ENCODE measurements at places on chromosomes 5 and 9.

DNA sequence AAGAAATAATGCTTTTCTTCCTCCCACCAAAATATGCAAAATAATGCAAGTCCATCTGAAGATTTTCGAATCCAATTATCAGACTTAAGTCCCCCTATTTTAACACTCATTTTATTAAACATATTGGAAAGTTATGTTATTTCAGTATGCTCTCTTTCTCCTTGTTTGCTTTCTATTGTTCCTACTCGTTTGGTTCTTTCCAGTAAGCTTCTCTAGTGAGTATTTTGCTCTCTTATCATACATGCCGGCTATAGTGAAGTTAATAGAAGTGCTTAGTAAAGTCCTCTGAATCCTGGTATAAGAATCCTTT is 517 bp downstream of the ALDH1A1 start:
- DNase-seq = no peak

GRCh38 chr5:83101514-83101913 is 24.2 kb downstream of the XRCC4 start:
- DNase-seq = no peak

DNA sequence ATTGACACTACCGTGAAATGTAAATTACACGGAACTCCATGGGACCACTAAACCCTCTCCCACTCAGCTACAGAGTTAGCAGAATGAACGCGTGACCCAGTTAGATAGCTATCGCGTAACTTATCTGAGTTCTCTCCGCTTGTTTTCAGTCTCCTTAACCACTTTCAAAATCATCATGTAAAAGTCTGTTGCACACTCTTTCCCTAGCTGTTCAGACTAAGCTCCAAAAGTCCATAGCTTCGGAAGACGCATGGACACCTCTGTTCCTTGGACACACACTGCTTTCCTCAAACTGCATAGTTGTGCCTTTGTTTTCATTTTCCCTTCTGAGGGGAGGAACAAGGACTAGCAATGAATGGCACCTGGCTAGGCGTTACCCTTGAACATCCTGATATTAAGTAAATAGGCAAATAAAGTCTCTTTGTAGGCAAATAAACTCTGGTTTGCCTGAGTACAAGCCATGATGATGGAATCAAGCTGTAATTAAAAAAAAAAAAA is 83.3 kb downstream of the DAPK1 start:
- DNase-seq = no peak

DNA sequence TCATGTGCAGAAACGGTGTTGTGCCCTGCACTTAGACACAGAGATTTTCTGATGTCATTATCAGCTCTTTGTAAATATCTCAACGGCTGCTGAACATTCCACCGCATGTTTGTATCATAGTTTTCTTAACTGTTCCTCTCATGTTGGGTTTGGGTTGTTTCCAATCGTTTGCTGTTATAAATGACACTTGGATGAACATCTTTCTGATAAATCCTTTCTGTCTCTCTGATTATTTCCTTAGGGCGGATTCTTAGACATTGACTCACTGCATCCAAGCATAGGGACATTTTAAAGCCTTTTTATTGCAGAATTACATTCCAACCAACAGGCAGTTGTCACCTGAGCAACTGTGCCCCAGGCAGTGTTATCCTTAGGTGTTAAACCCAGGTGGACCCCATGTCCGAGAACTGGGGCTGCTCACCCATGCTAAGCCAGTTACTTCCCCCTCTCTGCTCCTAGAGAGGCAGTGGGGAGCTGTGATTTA is 28.5 kb downstream of the COL5A1 start:
- DNase-seq = no peak

DNA sequence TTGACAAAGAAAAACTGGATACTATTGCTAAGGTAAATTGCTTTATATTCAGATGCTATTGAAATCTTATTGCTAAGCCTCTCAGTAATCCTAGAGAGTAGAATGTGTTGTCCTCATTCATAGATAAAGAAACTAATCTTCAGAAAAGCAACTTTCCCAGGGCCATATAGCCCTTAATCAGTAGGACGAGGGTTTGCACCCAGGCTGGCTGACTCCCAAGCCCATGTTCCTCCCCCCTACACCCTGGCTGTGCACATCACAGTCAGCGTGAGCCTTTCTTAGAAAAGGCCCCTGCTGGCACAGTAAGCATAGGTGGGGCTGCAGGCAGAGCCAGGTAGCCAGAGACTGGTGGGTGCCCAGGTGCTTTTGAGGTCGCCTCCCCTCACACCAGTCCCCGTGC is 15.8 kb upstream of the GLIPR2 start:
- no peak for DNase-seq

GRCh38 chr5:150596313-150596712 is 44.1 kb upstream of the SYNPO start:
- no peak for DNase-seq

DNA sequence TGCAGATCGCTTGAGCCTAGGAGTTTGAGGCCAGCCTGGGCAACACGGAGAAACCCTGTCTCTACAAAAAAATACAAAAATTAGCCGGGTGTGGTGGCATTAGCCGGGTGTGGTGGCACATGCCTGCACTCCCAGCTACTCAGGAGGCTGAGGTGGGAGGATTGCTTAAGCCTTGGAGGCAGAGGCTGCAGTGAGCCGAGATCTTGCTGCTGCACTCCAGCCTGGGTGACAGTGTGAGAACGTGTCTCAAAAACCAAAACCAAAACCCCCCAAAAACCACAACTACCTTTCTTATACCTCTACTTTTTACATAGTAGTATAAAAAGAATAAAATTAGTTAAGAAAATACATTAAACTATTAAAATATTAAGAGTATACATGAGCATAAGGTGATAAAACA is 121.2 kb downstream of the RAPGEF6 start:
- DNase-seq = no peak

DNA sequence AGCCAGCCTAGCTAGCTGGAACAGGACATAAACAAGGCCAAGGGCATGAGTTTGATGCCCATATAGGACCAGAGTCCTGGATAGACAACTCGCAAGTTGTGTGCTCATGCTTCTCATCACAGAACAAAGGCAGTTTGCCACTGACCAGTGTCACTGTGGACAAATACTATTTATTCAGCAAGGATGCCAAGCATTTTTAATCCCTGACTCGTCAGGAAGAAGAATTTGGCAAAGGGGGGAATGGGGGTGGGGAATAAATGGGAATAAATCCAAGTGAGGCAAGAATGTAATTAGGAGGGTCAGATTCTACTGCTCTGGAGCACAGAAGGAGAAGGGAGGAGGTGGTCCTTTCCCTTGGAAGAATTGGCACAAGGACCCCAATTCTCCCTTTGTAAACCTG is 46.8 kb upstream of the ANKRD55 start:
- DNase-seq = no peak

GRCh38 chr9:35649431-35650340 is 1.0 kb downstream of the SIT1 start:
- DNase-seq = no peak

- DNase-seq = no peak
Observed at GRCh38 chr5:14270209-14270702, 127.1 kb downstream of the TRIO start.

- no peak for DNase-seq
Observed at GRCh38 chr5:133714161-133714915, 102.0 kb upstream of the FSTL4 start.

DNA sequence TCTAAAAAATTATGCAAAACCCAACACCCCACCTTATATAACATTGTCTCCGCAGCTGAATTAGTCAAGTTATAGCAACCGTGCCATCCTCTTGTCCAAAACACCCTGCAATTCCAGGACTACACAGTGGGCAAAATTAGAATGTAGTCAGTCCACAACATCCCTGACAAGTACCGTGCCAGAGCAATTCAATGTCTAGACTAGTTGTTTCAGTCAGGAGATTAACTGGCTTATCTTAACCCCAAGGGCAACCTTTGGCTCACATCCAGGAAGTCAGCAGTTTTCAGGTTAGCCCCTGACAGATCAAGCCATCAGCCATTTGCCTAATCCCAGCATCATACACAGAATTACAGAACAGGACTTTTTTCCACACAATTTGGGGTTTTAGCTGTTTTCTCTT is 240.8 kb upstream of the TMEM161B start:
- DNase-seq = no peak

DNA sequence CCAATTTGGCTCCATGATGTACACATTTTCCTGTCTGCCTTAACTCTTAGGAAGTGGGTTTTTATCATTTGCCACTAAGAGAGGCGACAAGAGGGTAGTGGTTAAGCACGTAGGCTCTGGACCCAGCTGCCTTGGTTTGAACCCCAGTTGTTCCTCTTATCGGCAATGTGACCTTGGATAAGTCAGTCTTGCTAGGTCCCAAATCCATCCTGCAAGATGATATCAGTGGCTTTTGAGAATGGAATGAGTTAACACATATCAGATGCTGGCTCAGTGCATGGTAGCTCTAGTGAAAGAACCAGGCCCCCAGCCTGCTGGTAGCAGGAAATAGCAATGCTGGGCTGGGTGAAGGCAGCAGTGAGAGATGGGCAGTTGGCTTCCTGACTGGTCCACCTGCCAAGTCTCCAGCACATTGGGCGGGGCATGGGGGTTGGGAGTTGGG is 72.5 kb downstream of the STK10 start:
- no peak for DNase-seq

GRCh38 chr9:4106760-4107143 is 193.1 kb downstream of the GLIS3 start:
- DNase-seq = no peak

- no peak for DNase-seq
Observed at GRCh38 chr9:126222363-126222834, 104.2 kb upstream of the MVB12B start.

DNA sequence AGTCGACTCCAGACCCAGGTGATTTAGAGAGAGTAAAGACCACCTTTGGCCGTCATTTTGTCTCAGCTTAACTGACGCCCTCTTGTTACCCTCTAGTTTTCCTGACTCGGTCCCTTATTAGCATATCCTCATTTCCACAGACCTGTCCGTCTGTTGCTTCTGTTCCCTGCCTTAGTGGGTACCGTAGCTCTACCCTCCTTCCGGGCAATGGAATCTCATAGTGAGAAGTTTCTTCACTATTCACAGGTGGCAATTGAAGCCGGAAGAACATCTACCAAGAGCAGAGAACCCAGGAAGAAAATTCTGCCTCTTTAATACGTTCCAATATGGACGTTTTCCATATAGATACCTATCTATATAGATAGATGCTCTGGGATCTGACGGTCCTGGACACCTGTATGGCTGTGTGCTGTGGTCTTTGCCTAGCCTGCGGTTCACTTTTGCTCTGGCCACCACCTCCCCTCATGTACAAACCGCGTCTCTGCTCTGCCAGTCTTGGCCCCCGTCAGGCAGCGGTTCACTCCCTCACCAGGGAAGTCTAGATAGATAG is 652 bp upstream of the TMEM161B start:
- peak; percentile 48 for DNase-seq

GRCh38 chr9:132381966-132382541 is 24.6 kb downstream of the TTF1 start:
- DNase-seq = no peak

- DNase-seq = no peak
Observed at GRCh38 chr5:3564827-3565518, 30.7 kb upstream of the IRX1 start.

- no peak for DNase-seq
Observed at GRCh38 chr5:134825212-134825611, 20.6 kb upstream of the C5orf24 start.

DNA sequence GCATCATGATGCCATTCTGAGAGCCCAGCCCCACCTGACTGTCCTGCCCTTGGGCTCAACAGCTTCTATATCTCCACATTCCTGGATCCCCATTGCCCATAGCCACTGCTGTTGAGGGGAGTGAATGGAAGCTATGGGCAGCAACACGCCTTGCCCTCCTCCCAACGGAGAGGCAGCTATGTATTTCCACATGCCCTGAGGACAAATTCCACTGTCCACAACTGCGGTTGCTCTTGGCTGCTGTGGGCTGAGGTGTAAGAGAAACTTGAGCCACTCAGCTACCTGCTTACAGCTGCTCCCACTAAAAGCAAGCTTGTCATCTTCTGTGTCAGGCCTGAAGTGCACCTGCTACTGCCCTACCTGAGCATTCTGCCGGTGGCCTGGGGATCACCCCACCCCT is 222.9 kb downstream of the PSAT1 start:
- DNase-seq = no peak

GRCh38 chr9:133474215-133474614 is 4.7 kb downstream of the SLC2A6 start:
- DNase-seq = no peak

DNA sequence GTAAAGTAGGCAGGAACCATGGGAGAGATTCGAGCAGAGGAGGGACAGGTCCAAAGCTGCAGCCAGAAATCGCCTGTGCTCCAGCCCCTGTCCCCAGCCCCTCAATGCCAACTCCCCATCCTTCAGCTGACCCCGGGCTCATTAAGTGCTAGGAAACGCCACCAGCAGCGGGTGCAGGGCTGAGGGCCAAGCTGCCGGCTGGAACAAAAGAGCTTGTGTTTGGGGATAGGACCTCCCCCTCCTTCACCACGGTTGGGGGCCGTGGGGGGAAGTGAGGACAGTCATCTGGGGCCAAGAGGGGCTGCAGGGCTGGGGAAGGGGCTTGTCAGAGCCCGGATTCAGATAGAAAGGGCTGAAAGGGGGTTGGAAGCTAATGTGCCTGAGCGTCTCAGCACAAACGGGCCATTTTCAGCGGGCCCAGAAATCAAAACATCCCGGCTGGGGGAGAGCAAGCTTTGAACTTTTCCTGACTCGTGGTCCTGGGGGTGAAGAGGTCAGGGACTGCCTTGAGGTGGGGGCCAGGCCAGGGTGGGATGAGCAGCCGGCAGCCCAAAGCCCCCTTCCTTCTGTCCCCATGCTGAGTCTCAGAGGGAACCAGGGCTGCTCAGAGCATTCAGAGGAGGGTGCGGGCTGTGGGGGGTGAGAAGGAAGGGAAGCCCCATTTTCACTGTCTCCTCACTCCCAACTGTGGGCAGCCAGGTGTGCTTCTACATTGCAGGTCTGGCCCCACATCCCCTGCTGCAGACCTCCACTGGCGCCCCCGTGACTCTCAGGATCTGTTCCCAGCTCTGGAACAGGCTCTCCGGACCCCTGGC is 69.4 kb upstream of the DAB2IP start:
- DNase-seq = no peak

GRCh38 chr5:115267617-115268016 is 4.9 kb upstream of the PGGT1B start:
- no peak for DNase-seq

DNA sequence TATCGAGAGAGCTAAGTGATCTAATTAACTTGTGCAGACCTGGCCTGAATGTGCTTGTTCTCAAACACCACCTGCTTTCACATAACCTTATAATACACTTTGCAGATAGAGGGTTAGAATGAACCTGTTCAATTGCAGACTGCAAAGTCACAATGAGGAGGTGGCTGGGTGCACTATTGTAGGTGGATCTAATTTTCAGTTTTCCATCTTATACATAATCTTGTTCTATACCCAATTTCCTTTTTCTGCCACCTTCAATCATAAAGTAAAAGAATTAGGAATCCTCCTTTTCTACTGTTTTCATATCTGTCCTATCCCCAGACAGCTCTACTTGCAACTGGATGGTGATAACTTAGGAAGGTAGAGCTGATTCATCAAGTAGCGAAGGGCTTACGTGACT is 68.8 kb upstream of the APC start:
- no peak for DNase-seq

GRCh38 chr9:96636368-96636767 is 16.7 kb upstream of the CDC14B start:
- DNase-seq = no peak

- DNase-seq = no peak
Observed at GRCh38 chr9:28781481-28781880, 1208.2 kb upstream of the C9orf72 start.

GRCh38 chr5:147904110-147904509 is 2.2 kb downstream of the C5orf46 start:
- no peak for DNase-seq

- no peak for DNase-seq
Observed at GRCh38 chr5:95617057-95617456, 2.8 kb upstream of the GPR150 start.

Data from right kidney (tissue), 9 donors.